ENCODE measurements at places on chromosomes 2 and 18.

DNA sequence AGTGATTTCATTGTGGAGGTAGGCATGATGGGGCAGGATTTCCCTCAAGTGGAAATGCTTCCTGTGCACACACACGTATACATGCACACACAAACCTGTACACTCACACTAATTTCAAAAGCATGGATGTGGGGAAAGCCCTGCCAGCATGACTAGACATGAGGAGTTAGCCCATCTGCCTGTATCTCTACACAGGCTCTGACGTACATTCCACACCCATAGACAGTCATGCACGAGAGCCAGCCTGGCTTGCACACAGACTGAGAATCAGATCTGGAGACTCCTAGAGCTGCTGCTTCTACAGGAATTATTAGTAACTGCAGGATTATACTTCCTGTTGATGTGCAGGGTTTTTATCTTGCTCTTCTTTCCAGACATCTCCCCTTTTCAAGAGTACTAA, 27.3 kb upstream of the NFU1 start:
- no peak for DNase-seq

- DNase-seq, result no peak
These were observed 831 bp upstream of the D2HGDH start for GRCh38 chr2:241733391-241734207.

DNA sequence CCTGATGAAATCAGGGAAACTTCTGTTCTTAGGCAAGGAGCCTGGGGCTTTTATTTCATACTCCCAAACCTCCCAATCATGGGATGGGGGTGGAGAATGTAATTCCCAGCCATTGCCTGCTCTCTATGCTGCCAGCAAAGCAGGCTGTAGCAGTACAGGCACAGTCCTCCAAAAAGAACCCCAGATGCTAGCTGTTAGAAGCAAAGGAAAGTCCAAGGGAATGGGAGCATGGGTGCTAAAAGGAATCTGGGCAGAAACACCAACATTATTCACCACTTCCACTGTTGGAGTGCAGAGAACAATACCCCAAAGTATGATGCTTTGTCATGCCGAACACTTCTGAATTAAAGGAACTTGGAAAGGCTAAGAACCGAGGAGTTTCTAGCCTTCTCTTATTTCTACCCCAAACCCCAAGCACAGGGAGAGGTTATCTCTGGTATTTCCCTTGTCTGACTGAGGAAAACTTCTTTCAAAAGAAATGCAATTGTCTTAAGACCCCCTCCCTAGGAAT, 24.7 kb downstream of the MDH1 start:
- no peak for DNase-seq

- no peak for DNase-seq
These were observed 4.5 kb downstream of the SLC14A2 start for GRCh38 chr18:45619826-45620201.

DNA sequence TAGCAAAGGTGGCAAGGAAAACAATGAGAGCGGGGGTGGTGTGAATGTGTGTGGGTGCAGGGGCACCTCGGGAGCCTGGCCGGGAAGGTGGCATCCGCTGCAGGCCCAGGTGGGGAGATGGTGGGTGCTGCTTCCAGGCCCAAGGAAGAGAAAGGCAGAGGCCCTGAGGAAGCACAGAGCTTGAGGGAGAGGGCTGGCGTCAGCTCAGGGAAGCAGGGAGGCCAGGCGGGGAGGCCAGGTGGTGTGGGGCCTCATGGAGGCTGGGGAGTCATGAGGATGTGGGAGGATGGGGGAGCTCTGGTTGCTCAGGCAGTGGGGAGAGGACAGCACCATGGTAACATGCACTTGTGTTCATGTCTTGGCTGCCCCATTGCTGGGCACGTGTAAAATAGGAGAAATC, 43.3 kb downstream of the AGAP1 start:
- DNase-seq, result no peak

- no peak for DNase-seq
These were observed 382.6 kb downstream of the CDH2 start for GRCh38 chr18:27794181-27794926.

- no peak for DNase-seq
These were observed 140.0 kb upstream of the PKDCC start for GRCh38 chr2:41907771-41908207.

Data from stimulated activated CD8-positive, alpha-beta memory T cell treated with anti-CD3 and anti-CD28 coated beads, Interleukin-4, amount 100 ng/mL, for 4 hours (primary cell).